ENCODE measurements at places on chromosomes 11 and 22.

GRCh38 chr22:30217698-30218560 lies 28.6 kb downstream of the LIF start:
- DNase-seq, result no peak

GRCh38 chr22:48824712-48825651 lies 1002.7 kb downstream of the BRD1 start:
- no peak for DNase-seq

DNA sequence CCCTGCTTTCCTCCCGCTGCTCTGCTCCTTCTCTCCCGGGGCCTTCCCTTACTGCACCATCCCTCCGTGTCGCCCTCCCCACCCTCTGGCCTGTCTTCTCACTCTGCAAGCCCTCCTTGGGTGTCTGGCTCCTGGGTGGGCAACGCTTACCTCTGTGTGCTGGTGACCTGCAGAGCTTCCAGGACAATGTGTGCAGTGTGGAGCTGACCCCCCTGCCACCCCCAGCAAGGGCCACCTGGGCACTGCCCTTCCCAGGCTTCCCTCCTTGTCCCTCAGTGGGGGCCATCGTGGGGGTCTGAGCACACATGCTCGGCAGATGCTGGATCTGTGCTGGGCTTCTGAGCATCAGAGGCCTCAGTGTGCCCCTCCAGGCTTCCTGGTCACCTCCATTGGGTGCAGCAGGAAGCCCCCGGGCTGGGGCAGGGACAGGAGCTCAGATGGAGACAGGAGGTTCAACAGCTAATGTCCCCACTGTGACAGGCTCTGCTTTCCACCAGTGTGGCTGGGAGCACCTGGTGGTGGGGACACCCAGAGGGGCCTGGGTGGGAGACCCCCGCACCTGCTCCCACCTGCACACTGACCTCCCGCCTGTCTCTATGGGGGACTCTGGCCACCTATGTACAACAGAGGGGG lies 7.8 kb upstream of the BRSK2 start:
- no peak for DNase-seq

- no peak for DNase-seq
Measured at GRCh38 chr22:38135133-38135706, 24.7 kb upstream of the BAIAP2L2 start.

DNA sequence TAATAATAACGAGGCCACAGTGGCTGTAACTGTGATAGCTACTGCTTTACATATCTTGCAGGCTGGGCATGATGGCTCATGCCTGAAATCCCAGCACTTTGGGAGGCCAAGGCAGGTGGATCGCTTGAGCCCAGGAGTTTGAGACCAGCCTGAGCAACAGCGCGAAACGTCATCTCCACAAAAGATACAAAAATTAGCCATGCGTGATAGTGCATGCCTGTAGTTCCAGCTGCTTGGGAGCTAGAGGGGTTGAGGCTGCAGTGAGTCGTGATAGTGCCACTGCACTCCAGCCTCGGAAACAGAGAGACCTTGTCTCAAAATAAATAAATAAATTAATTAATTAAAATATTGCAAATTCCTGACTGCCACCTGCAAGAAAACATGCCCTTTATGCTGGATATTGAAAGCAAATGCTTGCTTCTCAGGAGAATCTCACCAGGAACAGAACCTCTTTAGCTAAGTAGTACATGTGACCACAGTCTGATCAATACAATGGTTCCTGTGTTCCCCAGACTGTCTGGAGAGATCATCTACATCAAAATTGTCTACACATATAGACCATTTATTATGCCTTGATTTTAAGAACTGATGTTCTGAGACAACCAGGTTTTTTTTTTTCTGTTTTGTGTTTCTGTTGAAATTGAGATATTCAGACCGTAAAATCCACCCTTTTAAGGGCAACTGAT lies 6.3 kb downstream of the ZBTB3 start:
- DNase-seq, result no peak

GRCh38 chr11:117600234-117600783 lies 196.7 kb downstream of the DSCAML1 start:
- no peak for DNase-seq

- no peak for DNase-seq
Measured at GRCh38 chr11:111596319-111596718, 5.9 kb upstream of the SIK2 start.

GRCh38 chr11:11977206-11977938 lies 31.1 kb downstream of the DKK3 start:
- no peak for DNase-seq

DNA sequence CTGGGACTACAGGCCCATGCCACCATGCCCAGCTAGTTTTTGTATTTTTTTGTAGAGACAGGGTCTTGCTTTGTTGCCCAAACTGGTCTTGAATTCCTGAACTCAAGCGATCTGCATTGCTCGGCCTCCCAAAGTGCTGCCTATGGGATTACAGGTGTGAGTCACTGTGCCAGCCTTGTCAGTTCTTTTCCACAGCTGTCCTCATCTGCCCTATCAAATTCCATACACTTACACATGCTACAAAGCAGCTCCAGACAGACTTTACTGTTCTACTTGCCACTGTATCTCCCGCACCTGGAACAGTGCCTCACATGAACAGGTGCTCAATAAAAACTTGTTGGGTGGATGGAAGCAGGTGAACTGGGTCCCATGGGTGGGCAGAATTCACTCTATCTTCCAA lies 8.2 kb downstream of the STX5 start:
- DNase-seq, result no peak

- DNase-seq, result no peak
Measured at GRCh38 chr22:44107340-44107739, 73.4 kb upstream of the PARVG start.

- DNase-seq, result no peak
Measured at GRCh38 chr11:100851584-100852152, 164.6 kb downstream of the ARHGAP42 start.

- no peak for DNase-seq
Measured at GRCh38 chr22:39148727-39149535, 3.5 kb downstream of the CBX7 start.

- DNase-seq, result no peak
Measured at GRCh38 chr11:46122945-46123715, 1.9 kb upstream of the PHF21A start.

DNA sequence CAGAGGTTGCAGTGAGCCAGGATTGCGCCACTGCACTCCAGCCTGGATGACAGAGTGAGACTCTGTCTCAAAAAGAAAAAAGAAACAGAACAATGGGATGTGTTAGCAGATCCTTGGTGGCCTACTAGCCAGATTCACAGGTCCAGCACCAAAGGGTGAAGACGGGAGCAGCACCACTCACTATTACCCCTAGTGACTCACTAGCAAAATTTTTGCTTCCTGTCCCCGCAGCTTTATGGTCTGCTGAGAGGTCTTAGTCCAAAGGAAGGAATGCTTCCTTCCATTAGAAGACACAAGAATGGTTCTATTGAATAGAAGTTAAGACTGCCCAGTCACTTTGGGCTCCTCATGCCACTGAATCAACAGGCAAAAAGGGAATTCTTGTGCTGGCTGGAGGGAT lies 35.9 kb upstream of the NUP50 start:
- no peak for DNase-seq
